Natural killer cell (primary cell): ENCODE measurements at places on chromosomes 7 and 10. TPM values are rescaled to one million over a fixed set of nuclear protein-coding genes. Genes with fewer than 3 reads are reported as not detected.

DNA sequence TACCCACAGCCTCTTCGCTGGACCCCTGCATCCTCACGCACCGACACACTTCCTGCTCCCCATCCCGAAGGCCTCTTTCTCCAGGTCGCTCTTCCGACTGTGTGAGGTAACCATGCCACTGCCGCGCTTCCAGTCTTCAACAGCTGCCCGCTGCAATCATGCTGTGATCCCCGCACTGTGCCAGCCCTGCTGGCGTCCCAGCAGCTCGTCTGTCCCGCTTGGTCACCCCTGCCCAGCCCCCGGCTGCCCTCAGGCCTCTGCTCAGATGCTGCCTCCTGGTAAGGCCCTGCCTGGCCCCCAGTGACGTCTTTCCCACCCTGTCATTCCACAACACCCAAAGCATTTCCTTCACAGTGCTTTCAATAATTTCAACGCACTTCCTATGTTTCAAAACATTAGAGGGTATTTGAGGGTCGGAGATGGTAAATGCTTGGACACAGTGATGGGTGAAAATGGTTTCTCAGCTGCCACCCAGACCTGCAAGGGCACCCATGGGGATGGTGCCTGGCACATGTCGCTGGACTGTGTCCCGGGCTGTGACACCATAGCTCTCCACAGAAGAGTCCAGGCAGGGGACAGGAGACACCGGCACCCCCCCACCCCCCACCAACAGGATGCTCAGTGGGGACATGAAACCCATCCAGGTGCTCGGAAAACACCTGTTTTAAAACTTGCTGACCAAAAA is 125.2 kb downstream of the MAD1L1 start:
- H3K36me3 ChIP-seq: no peaks in the 10 kb centered on the region
- no peaks in the 10 kb centered on the region for H3K27me3 ChIP-seq
- no peak for DNase-seq
- H3K4me3 ChIP-seq: no peak overlapping the region

- no peak overlapping the region for H3K4me3 ChIP-seq
- H3K27me3 ChIP-seq: no peaks in the 10 kb centered on the region
- no peaks in the 10 kb centered on the region for H3K36me3 ChIP-seq
- no peak for DNase-seq
Measured at GRCh38 chr10:86673216-86673826, 5.0 kb downstream of the LDB3 start.

- H3K4me1 ChIP-seq: peaks cover 8% of the 10 kb centered on the region
- no peak overlapping the region for H3K4me3 ChIP-seq
- H3K27ac ChIP-seq: no peak overlapping the region
- H3K36me3 ChIP-seq: peaks cover 5% of the 10 kb centered on the region
Measured at GRCh38 chr10:16466001-16466400, 29.2 kb downstream of the PTER start.

GRCh38 chr7:150866932-150867564 is 14.7 kb downstream of the AOC1 start:
- DNase-seq: no peak
- H3K27me3 ChIP-seq: peaks cover 5% of the 10 kb centered on the region
- no peaks in the 10 kb centered on the region for H3K4me1 ChIP-seq

- H3K4me1 ChIP-seq: peaks cover 1% of the 10 kb centered on the region
- peaks cover 7% of the 10 kb centered on the region for H3K27me3 ChIP-seq
- no peak for DNase-seq
- no peak overlapping the region for H3K27ac ChIP-seq
Measured at GRCh38 chr7:131562941-131563340, 6.5 kb upstream of the PODXL start.

DNA sequence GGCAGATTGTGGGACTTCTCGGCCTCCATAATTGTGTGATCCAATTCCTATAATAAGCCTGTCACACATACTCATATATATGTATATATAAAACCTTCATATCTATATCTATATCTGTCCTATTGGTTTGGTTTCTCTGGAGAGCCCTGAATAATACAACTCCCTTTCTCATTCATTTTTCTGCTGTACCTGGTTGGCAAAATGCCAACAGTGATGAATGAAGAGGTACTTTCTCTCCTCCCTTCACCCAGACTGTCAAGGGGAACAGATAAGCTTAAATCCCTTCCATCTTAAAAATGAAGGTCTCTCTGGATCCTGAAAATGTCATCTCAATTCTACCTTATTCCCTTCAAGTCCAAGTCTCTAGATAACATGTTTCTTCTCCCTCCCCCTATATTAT is 60.3 kb upstream of the FOXP2 start:
- H3K27ac ChIP-seq: no peak overlapping the region
- DNase-seq: no peak
- H3K27me3 ChIP-seq: no peaks in the 10 kb centered on the region
- H3K4me1 ChIP-seq: no peaks in the 10 kb centered on the region
- H3K36me3 ChIP-seq: no peaks in the 10 kb centered on the region
- H3K4me3 ChIP-seq: no peak overlapping the region

DNA sequence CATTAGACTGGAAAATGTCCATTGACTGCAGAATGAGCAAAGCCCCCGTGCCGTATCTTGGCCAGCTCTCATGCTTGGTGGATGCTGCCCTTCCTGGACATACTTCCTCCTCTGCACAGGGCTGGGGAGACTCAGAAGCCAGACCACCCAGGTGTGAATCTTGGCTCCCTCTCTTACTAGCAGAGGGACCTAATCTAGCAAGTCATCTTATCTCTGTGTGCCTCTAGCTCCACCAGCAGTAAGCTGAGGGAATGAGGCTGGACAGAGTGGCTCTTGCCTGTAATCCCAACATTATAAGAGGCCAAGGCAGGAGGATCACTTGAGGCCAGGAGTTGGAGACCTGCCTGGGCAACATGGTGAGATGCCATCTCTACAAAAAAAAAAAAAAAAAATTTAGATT is 173.8 kb upstream of the GHITM start:
- no peak for DNase-seq
- no peaks in the 10 kb centered on the region for H3K27me3 ChIP-seq
- H3K27ac ChIP-seq: no peak overlapping the region
- no peaks in the 10 kb centered on the region for H3K36me3 ChIP-seq

The PAX4 gene
- not detected for total RNA-seq

The PPP1R9A gene
- 6.0 TPM for total RNA-seq

The SPDYE2B gene
- not detected for total RNA-seq
